Stimulated activated CD4-positive, alpha-beta T cell treated with anti-CD3 and anti-CD28 coated beads, Interleukin-2, amount 100 ng/mL, for 4 hours (primary cell): ENCODE measurements at places on chromosomes 2 and 18.

DNA sequence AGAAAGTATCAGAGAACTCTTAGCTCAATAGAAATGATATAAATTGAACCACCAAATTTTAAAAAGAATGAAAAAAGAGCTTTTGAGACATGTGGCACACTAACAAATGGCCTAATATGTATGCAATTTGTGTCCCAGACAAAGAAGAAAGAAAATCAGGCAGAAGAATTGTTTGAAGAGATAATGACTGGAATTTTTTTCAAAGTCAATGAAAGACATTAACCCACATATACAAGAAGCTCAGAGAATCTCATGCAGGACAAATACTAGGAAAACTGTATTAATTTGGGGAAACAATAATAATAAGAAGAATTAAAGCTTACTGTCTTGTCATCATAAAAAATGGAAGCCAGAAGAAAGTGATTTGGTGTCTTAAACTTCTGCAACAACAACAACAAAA lies 304.1 kb upstream of the RND3 start:
- no peak for DNase-seq

- DNase-seq: peak; percentile 25
Observed at GRCh38 chr2:64945973-64946768, 43.0 kb upstream of the SLC1A4 start.

GRCh38 chr2:228575897-228576296 lies 394.4 kb upstream of the SPHKAP start:
- DNase-seq: no peak

- DNase-seq: no peak
Observed at GRCh38 chr2:182349268-182349667, 77.6 kb downstream of the PDE1A start.
